Breast epithelium (tissue), 4 donors: ENCODE measurements at places on chromosomes 12 and 14. TPM values are rescaled to one million over a fixed set of nuclear protein-coding genes. Genes with fewer than 3 reads are reported as not detected.

GRCh38 chr14:89958966-89959365 lies 3.2 kb downstream of the TDP1 start:
- no peaks in the 10 kb centered on the region for H3K27me3 ChIP-seq
- no peak overlapping the region for H3K4me3 ChIP-seq
- DNase-seq: no peak
- peaks cover 3% of the 10 kb centered on the region for H3K36me3 ChIP-seq
- H3K27ac ChIP-seq: no peak overlapping the region
- peaks cover 10% of the 10 kb centered on the region for H3K4me1 ChIP-seq

- DNase-seq: no peak
- no peak overlapping the region for H3K27ac ChIP-seq
- no peaks in the 10 kb centered on the region for H3K36me3 ChIP-seq
- H3K4me3 ChIP-seq: no peak overlapping the region
- H3K4me1 ChIP-seq: no peaks in the 10 kb centered on the region
- H3K27me3 ChIP-seq: no peaks in the 10 kb centered on the region
Observed at GRCh38 chr12:32155961-32156529, 49.4 kb downstream of the BICD1 start.

GRCh38 chr12:54159140-54159539 lies 29.6 kb downstream of the SMUG1 start:
- H3K4me1 ChIP-seq: no peaks in the 10 kb centered on the region
- H3K27ac ChIP-seq: no peak overlapping the region
- no peak for DNase-seq
- H3K4me3 ChIP-seq: no peak overlapping the region

DNA sequence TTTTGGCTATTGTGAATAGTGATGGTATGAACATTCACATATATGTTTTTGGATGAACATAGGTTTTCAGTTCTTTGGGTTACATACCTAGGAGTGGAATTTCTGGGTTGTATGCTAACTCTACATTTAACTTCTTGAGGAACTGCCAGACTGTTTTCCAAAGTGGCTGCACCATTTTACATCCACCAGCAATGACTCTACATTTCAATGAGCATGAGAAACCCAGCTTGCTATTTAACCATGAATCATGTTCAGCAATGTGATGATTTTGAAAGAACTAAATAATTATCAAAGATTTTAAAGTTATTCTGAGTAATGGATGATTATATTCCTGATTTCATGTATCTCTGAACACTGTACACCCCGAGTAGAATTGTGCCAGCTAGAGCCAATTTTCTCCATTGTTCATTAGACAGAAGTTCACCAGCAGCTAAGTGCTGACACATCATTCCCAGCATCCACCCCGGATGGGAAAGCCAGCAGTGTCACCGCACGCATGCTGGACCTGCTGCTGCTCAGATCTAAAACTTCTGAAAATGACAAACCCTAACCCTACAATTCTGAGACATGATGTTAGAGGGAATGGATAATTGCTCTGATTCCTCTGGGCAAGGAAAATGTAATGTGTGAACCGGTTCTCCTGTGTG lies 13.3 kb upstream of the ANAPC5 start:
- no peaks in the 10 kb centered on the region for H3K36me3 ChIP-seq
- no peaks in the 10 kb centered on the region for H3K4me1 ChIP-seq
- no peak overlapping the region for H3K4me3 ChIP-seq
- H3K27ac ChIP-seq: no peak overlapping the region

GRCh38 chr14:104197449-104198247 lies 59.3 kb downstream of the KIF26A start:
- H3K36me3 ChIP-seq: no peaks in the 10 kb centered on the region
- H3K27ac ChIP-seq: no peak overlapping the region
- H3K4me1 ChIP-seq: peaks cover 4% of the 10 kb centered on the region
- no peak overlapping the region for H3K4me3 ChIP-seq

DNA sequence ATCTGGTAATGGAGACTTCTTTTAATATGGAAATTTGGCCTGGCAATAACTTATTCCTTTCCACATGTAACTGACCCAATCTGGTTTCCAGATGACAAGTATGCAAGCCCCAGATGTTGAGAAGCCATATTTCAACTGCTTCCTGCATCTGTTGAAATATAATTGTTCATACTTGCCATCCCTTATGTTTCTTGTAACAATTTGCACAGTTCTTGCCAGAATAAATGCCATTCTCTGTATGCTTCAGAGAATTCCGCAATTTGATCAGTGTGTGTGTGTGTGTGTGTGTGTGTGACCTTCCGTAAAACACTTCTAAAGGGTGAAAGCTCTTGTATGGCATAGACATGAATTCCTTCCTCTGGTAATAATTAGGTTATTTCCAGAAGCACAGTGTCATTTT lies 1.8 kb upstream of the CLEC2A start:
- no peak overlapping the region for H3K27ac ChIP-seq
- no peaks in the 10 kb centered on the region for H3K36me3 ChIP-seq
- H3K4me3 ChIP-seq: no peak overlapping the region
- no peak for DNase-seq

- H3K27ac ChIP-seq: peak overlapping the region; percentile 93
- H3K4me1 ChIP-seq: no peaks in the 10 kb centered on the region
- peak overlapping the region; percentile 77 for H3K4me3 ChIP-seq
Observed at GRCh38 chr14:37198273-37198598, 499 bp downstream of the MIPOL1 start.

- no peaks in the 10 kb centered on the region for H3K36me3 ChIP-seq
- H3K27ac ChIP-seq: no peak overlapping the region
- no peaks in the 10 kb centered on the region for H3K27me3 ChIP-seq
- H3K4me3 ChIP-seq: no peak overlapping the region
Observed at GRCh38 chr12:38385486-38385885, 68.9 kb downstream of the ALG10B start.

- H3K27me3 ChIP-seq: no peaks in the 10 kb centered on the region
- no peaks in the 10 kb centered on the region for H3K36me3 ChIP-seq
- no peak for DNase-seq
- H3K27ac ChIP-seq: no peak overlapping the region
Observed at GRCh38 chr14:88775532-88775931, 17.2 kb downstream of the EML5 start.

DNA sequence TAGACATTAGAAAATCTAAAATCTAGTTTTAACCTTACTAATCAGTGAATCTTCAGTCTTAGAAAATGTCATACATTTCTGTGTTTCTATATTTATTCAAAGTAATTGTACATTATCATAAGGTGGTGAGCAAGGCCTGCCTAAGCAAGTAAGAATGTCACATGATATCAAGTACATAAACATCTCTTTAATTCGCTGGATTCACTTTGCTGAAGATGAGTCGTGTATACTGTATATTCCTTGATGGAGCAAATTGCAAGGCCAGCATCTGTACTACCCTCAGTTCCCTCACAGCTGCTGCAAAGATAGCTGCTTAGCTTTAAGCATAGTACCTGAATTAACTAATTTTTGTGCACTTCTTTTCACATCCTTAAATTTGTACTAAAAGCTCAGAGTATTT lies 8.5 kb upstream of the AK7 start:
- no peak overlapping the region for H3K4me3 ChIP-seq
- no peaks in the 10 kb centered on the region for H3K36me3 ChIP-seq
- no peaks in the 10 kb centered on the region for H3K4me1 ChIP-seq
- no peaks in the 10 kb centered on the region for H3K27me3 ChIP-seq
- H3K27ac ChIP-seq: no peak overlapping the region

DNA sequence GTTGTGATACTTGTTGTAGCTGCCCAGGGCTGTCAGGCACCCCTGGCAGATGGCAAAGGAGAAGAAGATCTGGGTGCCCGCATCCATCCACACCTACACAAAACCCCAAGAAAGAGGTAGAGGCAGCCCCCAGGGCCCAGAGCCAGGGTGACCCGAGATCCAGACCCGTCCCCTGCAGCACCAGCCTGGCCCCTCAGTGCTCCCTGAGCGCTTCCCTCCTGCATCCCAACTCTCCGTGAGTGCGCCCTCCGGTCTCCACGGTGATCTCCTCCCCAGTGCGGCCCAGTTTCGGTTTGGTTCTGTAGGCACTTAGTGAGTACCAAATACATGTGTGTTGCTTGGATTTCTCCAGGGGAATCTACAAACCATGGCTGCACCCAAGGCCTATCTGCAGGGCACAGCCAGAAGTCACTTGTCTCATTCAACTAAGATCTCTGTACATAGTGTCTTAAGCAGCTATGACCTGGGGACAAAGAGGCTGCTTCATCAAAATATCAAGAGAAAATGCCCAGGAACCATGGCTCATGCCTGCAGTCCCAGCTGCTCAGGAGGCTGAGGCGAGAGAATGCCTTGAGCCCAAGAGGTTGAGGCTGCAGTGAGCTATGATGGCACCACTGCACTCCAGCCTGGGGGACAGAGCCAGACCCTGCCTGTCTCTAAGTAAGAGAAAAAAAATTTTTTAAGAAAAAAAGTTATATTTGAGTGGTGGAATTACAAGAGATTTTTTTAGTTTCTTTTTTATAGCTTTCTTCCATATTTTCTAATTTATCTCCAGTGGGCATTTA lies 15.9 kb downstream of the SLC6A12 start:
- H3K27me3 ChIP-seq: no peaks in the 10 kb centered on the region
- DNase-seq: no peak
- H3K36me3 ChIP-seq: no peaks in the 10 kb centered on the region
- H3K4me1 ChIP-seq: no peaks in the 10 kb centered on the region
- no peak overlapping the region for H3K4me3 ChIP-seq
- no peak overlapping the region for H3K27ac ChIP-seq

- no peaks in the 10 kb centered on the region for H3K36me3 ChIP-seq
- no peak overlapping the region for H3K27ac ChIP-seq
- H3K4me1 ChIP-seq: no peaks in the 10 kb centered on the region
Observed at GRCh38 chr12:68292151-68292943, 38.9 kb upstream of the IL22 start.

GRCh38 chr14:33692762-33693161 lies 258.1 kb downstream of the EGLN3 start:
- H3K4me3 ChIP-seq: no peak overlapping the region
- no peaks in the 10 kb centered on the region for H3K27me3 ChIP-seq
- no peak overlapping the region for H3K27ac ChIP-seq
- no peak for DNase-seq
- no peaks in the 10 kb centered on the region for H3K36me3 ChIP-seq
- H3K4me1 ChIP-seq: no peaks in the 10 kb centered on the region

DNA sequence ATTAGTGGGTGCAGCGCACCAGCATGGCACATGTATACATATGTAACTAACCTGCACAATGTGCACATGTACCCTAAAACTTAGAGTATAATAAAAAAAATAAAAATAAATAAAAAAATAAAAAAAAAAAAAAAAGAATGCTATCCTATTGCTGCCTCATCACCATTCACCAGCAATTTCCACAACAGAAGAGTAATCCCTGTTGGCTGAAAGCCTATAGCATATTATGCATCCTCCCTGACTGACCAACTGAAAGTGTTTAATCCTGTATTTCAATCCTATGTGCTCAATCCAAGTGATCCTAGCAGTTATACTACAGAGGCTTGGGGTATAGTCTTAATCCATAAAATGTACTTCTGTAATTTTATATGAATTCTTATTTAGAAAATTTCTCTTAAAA lies 18.5 kb downstream of the DICER1 start:
- H3K4me3 ChIP-seq: no peak overlapping the region
- H3K4me1 ChIP-seq: no peaks in the 10 kb centered on the region
- DNase-seq: no peak
- H3K36me3 ChIP-seq: no peaks in the 10 kb centered on the region

- H3K36me3 ChIP-seq: no peaks in the 10 kb centered on the region
- no peak for DNase-seq
Observed at GRCh38 chr12:104201238-104202001, 14.2 kb upstream of the TXNRD1 start.

DNA sequence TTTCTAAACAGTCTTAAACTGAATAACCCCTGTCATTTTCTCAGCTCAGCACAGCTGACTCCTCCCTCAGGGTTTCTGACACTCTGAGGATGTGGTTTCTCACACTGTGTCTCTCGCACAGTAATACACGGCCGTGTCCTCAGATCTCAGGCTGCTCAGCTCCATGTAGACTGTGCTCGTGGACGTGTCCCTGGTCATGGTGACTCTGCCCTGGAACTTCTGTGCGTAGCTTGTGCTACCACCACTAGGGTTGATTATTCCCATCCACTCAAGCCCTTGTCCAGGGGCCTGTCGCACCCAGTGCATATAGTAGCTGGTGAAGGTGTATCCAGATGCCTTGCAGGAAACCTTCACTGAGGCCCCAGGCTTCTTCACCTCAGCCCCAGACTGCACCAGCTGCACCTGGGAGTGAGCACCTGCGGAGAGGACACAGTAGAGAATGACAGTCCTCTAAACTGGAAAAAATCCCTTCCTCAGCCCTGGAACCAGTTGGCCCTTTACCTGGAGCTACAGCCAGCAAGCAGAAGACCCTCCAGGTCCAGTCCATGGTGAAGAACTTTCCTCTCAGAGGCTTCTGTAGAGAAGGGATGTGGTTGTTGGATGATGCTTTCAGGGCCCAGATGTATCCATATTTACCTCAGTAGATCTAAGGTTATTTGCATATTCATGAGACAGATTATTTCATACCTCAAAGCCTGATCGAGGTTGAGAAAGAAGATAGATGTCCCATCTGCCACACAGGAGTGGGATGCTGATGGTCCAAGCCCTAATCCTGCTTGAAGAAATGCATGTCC lies 984.8 kb downstream of the TMEM121 start:
- no peak overlapping the region for H3K4me3 ChIP-seq
- DNase-seq: no peak
- no peak overlapping the region for H3K27ac ChIP-seq

Gene CLEC7A
- 5.2 TPM for total RNA-seq

Gene MYH6
- not detected for total RNA-seq

Gene APOF
- not detected for total RNA-seq

Gene TMEM30B
- 36.7 TPM for total RNA-seq
